ENCODE measurements at places on chromosomes 7 and 10.

- no peak for DNase-seq
These were observed 100.4 kb upstream of the MACROH2A2 start for GRCh38 chr10:69952069-69952800.

DNA sequence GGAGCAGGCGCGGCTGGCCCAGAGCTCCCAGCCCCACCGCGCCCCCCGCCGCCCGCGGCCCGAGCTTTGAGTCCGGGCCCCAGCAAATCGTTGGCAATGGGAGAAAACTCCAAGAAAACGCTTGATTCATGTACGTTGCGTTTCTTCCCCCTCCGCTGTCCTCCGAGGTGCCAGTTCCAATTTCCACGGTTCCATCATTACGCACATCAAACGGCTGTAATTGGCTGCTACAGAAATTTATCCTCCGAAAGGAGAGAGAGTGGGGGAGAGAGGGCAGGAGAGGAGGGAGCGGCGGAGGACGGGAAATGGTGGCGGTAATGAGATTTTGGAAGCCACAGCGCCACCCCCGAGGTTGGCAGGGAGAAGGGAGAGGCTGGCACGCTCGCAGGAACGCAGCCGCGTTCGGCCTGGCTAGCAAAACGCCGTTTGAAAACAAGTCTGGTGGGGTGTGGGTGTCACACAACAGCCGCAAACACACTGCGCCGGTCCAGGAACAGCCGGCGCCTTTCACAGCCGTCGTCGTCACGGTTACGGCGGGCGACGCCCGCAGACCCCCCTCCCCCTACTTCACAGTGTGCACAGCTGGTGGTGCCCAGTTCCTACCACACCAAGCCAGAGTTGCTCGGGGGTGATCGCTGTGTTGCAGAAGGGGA is 57.5 kb downstream of the UNCX start:
- DNase-seq = no peak

- DNase-seq = no peak
These were observed 47.8 kb upstream of the ELN start for GRCh38 chr7:73980206-73980605.

GRCh38 chr10:63217120-63217605 is 84.0 kb downstream of the NRBF2 start:
- no peak for DNase-seq

GRCh38 chr7:85464042-85464651 is 277.3 kb upstream of the SEMA3D start:
- DNase-seq = no peak

DNA sequence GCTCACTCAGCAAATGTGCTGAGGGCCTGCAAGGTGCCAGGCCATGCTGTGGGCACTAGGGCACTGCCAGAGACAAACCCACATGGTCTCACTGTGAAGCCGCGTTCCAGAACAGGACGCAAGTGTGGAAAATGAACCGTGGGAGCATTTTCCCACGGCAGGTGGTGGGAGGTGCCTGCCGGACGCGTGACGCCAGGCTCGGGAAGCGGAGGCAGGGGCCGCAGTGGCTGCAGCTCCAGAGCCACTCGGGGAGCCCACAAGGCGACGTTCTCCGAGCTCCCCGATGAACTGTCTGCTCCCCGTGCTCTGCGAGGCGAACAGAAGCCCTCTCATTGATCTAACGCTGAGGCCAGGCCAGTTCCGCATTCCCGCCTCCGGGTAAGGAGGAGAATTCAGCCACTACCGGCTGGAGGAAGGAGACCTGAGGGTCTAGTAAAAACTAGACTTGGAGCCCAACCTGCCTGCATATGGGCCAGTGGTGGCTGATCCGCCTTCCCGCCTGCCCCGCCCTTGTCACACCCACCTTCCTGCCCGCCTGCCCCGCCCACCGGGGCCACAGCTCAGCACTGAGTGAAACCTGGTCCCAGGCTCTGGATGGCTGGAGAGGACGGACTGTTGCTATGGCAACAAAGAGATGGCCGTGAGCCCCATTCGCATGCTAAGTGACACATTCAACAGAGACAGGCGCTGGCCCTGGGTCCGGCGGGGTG is 13.1 kb downstream of the ADGRA1 start:
- no peak for DNase-seq

- no peak for DNase-seq
These were observed 101.4 kb downstream of the GRM8 start for GRCh38 chr7:127151379-127151778.

GRCh38 chr10:7475046-7475911 is 64.4 kb upstream of the SFMBT2 start:
- DNase-seq = no peak

- no peak for DNase-seq
These were observed 74.4 kb downstream of the CFAP58 start for GRCh38 chr10:104427989-104428388.

- DNase-seq = no peak
These were observed 88.2 kb upstream of the SEMA3C start for GRCh38 chr7:81007051-81007450.

GRCh38 chr7:147492606-147493005 is 1098.0 kb upstream of the C7orf33 start:
- no peak for DNase-seq

DNA sequence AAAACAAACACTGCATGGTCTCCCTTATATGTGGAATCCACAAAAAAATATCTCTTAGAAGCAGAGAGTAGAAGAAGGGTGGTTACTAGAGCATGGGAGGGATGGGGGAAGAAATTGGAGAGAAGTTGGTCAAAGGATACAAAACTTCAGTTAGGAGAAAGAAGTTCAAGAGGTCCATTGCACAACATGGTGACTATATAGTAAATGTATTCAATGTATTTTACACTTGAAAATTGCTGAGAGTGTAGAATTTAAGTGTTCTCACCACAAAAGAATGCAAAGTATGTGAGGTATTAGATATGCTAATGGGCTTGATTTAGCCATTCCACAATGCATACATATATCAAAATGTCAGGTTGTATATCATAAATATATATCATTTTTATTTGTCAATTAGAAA is 232.0 kb upstream of the CELF2 start:
- DNase-seq = no peak

- DNase-seq = no peak
These were observed 65.8 kb downstream of the INHBA start for GRCh38 chr7:41637049-41637448.

GRCh38 chr7:45028138-45028919 is 28.3 kb downstream of the CCM2 start:
- DNase-seq = no peak

DNA sequence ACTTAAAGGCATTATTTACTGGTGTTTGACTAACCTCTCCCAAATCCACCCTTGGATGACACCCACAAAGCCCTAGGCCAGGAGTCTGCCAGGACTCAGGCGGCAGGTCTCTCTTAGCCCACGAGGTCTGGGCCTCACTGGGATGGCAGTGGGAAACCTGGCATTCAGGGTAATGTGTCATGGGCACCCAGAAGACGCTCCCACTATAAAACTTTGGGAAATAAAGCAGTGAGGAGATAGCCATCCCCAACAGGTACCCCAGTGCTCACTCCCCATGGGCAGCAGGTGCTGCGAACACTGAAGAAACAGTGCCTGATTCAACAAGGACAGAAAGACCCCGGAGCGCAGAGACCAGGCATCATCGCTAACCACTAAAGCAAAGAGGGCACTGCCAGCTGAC is 14.4 kb upstream of the PTPRN2 start:
- no peak for DNase-seq

DNA sequence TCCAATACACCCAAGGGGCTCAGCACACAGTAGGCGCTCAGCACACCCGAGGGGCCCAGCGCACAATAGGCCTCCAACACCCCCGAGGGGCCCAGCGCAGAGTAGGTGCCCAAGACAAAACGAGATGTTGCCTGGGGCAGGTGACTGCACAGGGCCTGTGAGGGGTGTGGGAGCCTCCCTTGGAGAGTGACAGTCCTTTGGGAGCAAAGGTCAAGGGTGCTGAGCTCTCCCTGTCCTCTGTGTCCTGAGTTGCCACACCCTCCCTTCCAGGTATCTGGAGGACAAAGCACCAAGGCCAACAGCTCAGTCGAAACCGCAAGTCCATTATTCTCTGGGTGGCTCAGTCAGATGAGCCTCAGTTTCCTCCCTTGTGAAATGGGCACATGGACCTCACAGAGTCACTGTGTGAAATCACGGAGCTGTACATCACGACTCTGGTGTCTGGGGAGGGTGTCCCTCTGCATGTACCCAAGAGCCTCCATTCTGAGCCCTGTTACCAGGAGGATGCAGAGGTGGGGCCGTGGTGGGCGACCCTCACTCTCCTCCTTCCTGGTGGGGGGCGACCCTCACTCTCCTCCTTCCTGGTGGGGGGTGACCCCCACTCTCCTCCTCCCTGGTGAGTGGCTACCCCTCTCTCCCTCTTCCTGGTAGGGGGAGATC is 81.3 kb downstream of the FOXL3 start:
- no peak for DNase-seq

- no peak for DNase-seq
These were observed 15.4 kb downstream of the CFAP46 start for GRCh38 chr10:132926777-132927650.

DNA sequence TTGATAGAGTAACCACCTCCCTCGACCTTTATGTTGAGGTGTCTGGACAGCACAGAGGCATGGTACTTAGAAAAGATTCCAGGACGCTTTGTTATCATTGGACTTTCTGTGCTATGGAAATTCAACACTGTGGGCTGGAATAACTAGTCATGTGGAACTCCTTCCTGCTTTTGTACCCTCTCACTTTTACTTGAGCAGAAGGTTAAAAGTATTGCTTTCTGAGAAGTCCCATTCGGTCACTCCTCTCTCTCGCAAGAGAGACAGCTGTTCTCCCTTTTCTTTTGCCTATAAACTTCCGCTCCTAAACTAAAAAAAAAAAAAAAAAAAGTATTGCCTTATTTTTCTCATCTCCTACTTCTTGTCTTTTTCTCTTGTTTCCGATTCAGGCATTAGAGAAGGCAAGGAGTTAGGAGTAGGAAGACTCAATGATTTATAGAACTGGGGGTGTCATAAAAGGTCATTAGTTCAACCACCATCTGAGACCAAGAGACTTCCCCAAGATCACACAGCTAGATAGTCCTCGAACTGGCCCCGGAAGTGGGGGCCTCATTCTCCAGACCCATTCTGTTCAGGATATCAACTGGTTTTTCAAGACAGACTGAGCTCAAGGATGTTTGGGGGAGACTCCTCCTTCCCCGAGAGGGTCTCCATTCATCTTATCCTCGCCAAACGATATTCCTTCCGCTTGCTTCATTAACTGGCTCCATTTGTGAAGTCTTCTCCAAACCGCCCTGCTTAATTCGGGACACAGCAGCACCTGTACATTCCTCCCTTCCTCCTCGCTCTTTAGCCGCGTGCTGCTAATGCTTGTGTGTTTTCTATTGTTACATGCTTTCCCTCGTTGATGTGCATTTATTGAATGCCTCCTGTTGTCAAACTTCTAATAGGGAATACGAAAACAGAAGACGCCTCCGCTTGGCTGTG is 995 bp upstream of the INPP5F start:
- DNase-seq = no peak

- no peak for DNase-seq
These were observed 6.4 kb downstream of the AGBL3 start for GRCh38 chr7:134992626-134993179.

DNA sequence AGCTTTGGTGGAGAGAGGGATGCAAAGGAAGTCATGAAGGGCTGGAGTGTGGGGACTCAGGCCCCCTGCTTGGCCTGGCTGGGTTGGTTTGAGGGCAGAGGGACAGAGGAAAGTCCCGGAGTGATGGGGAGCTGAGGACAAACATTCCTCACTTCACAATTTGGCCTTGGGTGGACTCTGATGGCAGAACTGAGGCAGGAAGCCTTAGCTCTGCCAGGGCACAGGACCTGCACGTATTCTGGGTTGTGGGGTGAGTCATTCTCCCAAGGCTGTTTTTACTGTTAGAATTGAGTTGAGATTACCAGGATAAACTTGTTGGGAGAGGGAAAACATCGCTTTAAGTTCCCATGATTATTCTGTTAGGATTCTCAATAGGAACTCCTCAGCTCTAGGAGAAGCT is 2.6 kb downstream of the GOLGA7B start:
- no peak for DNase-seq

All from stimulated activated CD8-positive, alpha-beta memory T cell treated with anti-CD3 and anti-CD28 coated beads, Interleukin-7, amount 100 ng/mL, for 1 hour (primary cell).